ENCODE measurements at places on chromosomes 7 and 10.

- DNase-seq: no peak
Measured at GRCh38 chr10:110032801-110033700, 25.3 kb downstream of the ADD3 start.

DNA sequence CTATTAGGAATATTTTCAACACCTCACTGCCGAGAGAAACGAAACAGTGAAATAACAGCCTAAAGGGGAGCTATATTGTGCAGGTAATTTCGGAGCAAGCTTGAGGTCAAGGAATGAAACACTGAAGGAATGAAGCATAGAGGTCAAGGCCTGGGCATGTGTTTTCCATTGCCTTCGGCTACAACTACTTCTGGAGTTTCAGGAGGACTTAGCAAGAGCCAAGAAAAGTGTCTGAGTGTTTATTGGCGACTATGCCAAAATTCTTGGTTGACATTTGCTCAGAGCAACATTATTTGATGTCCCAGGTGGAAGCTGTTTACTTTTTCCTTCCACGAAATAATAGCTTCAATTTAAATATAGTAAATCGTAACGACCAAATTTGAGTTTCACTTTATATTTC, 89.6 kb upstream of the IFRD1 start:
- no peak for DNase-seq

- DNase-seq: no peak
Measured at GRCh38 chr7:19491821-19492452, 216.9 kb downstream of the POLR1F start.

- DNase-seq: peak; percentile 62
Measured at GRCh38 chr7:128791121-128791971, at the start of gene CCDC136. TSS of gene CCDC136 (plus strand) at chr7:128791968. CDS start at chr7:128792412, 444 bp downstream.

DNA sequence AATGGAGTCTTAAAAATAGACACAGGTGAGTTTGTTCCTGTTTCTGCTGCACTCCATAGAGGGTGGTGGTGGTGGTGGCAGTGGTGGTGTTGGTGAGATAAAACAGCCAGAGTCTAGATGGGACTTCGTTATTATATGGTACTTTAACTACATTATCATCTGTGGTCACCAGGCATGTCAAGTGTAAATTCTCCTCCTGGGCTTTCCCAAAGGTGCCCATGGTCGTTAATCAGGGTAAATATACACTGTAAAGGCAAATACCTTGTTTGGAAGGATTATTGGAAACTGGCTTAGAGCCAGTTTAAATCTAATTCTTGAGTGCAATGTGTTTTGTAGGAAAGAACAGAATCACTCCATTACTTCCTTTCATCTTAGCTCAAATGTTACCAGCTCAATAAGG, 21.5 kb upstream of the COMMD3 start:
- DNase-seq: no peak

All from liver (tissue), 10 donors.